Stimulated activated CD4-positive, alpha-beta T cell treated with anti-CD3 and anti-CD28 coated beads, Interleukin-15, amount 100 ng/mL, for 48 hours (primary cell): ENCODE measurements at places on chromosomes 16 and 17.
A peak's percentile ranks its signal among the peaks of the same experiment; 100 is the strongest.

DNA sequence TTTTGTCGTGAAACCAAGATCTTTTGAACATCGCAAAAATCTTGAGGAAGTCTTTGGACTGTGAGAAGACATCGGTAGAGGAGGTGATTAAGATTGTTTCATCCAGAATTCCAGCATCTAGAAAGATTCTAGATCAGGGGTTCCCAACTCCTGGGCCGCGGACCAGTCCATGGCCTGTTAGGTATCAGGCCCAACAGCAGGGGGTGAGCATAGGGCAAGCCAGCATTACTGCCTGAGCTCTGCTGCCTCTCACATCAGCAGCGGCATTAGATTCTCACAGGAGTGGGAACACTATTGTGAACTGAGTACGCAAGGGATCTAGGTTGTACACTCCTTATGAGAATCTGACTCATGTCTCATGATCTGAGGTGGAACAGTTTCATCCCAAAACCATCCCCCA is 600.6 kb upstream of the CDH11 start:
- no peak for DNase-seq

DNA sequence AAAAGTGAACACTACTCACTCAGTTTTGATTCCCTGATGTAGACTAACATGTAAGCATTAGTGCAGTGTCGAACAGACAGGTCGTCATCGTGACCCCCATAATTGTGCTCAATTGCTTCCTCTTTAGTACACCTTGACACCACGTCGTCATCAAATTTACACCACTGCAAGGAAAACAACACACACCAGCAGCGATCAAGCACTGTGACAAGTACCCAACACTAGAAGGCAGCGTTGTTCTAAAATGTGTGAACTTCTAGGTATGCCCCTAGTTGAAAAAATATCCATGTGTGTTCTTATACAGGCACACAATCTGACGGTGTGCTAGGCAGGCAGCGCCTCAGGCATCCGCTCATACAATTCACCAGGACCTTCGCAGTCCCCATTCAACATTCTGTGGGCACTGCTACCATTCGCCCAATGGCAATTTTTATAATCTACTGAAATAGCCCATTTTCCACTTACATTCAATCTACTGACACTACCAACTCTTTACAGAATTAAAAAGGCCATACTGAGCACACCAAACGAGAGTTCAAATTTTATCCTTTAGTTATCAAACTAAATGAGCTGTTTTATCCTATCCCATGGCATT is 23.1 kb downstream of the LITAFD start:
- no peak for DNase-seq

DNA sequence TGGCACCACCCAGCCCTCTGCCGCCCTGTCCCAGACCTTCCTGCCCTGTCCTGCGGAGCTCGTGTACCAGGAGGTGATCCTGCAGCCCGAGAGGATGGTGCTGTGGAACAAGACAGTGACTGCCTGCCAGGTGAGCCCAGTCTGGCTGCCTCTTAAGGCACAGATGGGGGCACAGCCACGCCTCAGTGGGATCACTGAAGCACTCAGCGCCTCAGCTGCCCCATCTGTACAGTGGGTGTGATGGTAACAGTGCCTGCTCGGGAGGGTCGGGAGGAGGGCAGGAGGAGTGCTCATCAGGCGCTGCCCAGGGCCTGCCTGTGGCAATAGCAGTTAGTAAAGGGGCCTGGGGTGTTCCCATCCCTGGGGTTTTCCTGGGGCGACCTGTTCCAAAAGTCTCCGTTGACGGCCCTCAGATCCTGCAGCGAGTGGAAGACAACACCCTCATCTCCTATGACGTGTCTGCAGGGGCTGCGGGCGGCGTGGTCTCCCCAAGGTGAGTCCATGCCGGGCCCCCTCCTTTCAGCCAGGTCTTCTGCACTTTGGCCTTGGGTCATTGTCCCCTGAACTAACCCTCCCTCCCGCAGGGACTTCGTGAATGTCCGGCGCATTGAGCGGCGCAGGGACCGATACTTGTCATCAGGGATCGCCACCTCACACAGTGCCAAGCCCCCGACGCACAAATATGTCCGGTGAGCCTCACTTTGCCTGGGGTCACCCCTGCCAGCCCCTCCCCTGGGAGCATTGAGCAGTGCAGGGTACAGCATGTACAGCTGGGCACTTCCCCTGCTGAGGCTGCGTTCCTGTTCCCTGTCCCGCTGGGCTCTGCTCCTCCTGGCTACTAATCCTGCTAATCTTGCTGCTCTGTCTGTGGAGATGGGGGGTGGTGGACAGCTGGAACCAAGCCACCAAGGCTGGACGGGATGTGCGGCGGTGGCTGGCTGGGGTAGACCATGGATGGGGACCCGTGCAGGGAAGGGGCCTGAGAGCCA is 4.5 kb upstream of the TCAP start:
- DNase-seq = no peak

- no peak for DNase-seq
Measured at GRCh38 chr16:77199211-77199610, at the start of gene SYCE1L. TSS of gene SYCE1L (plus strand) at chr16:77199408. CDS start at chr16:77199452, 44 bp downstream.

DNA sequence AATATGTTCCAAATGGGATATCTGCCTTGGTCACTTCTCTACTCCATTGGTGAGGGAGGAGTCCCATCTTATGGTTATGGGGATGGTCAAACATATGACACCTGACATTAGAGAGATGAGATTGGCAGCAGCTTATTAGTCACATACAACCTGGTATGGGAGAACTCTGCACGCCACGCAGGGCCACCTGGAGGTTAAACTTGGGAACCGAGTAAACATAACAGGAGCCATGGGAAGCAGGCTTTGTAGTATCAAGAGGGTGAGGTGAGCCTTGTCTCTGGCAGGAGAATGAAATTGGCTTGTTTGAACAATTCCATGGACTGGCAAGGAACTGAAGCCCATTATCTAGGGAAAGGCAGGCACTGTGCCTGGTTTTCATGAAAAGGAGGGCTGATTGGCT is 238.7 kb upstream of the ELAC2 start:
- DNase-seq = no peak

DNA sequence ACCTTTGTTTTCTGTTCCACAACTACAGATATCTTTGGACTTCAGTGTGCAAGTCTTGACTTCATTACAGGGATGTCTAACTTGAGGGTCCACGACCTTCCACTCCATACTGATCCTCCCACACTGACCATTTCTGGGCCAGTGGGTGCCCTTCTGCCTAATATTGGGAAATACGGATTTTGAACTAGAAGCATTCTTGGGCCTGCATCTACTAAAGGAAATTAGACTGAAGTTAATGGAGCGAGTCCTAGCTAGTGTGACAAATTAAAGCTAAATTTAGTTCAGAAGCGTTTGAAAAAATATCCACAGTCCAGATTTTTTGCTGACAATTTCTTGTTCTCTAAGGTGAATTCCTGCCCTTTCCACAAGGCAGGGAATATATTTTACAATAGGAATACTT is 9.9 kb upstream of the TMIGD1 start:
- DNase-seq = no peak

GRCh38 chr16:3478242-3478925 is 16.9 kb downstream of the C16orf90 start:
- DNase-seq = no peak

DNA sequence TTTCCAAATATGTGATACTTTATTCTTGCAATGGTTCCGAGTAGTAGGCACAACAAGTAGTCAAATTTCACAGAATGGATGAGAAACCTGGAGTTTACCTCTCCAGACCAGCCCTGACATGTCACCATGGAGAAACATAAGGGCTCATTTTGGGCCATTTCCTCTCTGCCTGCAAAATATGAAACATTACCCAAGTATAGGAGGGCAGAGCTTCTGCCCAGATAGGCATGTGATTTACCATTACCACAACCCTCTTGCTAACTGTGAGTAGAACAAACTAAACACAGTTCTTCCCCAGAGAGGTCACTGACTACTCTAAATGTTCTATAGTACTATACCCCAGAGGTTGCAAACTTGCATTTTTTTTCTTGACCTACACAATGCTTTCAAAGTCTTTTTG is 15.7 kb upstream of the KPNB1 start:
- DNase-seq = no peak

DNA sequence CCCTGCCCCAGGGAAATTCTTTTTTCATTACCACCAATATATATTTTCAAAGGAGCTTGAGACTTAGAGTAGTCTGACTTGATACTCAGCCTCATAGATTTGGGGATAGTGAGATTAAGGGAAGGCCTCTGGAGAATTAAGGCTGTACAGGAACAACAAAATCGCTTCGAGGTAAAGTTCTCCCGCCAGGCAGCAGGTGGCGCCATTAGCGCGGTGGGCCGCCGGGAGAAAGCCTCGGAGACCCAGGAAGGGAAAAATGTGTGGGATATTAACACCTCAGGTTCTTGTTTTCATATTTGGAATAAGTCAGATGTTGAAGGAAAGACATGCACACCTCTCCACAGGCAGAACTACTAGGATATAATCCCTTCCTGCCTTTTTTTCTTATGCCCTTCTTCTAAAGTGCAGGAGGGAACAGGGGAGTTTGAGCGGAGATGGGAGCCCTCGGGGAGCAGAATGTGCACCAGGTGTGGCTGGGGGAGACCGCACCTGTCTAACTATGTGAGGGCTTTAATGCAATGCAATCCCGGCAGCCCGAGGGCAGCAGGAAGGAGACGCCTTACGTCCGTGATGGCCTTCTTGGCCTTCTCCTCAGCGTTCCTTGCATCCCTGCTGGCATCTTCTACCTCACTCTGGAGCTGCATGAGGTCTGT is 25.9 kb downstream of the MYH3 start:
- DNase-seq = no peak

DNA sequence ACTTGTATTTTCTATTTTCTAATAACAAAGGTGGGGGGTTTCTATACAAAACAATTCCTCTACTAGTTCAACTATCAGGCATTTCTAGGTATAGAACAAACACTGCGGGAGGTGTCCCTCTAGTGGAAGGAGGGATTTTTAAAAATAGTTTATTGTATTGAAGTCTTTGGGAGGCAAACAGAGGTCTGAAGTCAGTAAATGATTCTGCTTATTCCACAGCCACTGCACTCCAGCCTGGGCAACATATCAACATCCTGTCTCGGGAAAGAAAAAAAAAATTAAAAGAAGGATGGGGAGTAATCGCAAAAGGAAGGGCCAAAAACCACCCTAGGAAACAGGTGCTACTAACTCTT is 648 bp upstream of the ERCC4 start:
- no peak for DNase-seq

DNA sequence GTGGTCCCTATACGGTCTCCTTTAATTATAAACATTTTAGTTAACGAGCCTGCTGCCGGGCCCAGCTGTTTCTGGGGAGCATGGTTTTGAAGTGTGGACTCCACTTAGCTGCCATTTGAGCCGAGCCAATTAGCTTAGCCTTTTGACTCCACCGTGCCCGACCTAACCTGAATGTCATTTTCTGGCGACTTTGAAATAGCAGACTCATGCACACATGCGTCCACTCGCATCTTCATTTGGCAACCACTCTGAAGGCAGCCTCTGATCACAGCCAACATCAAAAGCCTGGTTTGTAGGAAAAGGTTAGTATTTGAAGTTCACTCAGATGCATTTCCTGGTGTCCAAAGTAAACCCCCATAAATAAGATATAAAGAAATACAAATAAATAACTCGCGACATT is 16.8 kb downstream of the AXIN2 start:
- no peak for DNase-seq

- no peak for DNase-seq
Measured at GRCh38 chr17:27980043-27980442, 62.4 kb upstream of the NLK start.

GRCh38 chr16:50272111-50272571 is 5.8 kb downstream of the ADCY7 start:
- DNase-seq = no peak

DNA sequence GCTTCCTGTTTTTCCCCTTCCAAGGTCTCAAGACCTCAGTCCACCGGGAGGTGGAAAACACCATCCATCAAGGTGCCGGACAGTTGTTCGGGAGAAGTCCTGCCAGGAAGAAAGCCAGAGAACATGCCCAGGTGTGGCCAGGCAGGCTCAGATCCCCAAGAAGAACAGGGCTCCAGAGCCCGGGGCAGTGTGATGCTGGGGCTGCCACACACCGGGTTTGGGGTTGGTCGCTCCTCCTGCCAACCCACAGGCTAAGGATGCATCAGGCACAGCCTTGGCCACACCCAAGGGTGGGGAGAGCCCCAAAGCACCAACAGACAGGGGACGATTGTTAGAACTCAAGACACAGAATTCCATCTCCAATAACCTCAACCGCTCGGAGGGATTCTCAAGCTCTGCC is 19.7 kb downstream of the ZFHX3 start:
- no peak for DNase-seq

DNA sequence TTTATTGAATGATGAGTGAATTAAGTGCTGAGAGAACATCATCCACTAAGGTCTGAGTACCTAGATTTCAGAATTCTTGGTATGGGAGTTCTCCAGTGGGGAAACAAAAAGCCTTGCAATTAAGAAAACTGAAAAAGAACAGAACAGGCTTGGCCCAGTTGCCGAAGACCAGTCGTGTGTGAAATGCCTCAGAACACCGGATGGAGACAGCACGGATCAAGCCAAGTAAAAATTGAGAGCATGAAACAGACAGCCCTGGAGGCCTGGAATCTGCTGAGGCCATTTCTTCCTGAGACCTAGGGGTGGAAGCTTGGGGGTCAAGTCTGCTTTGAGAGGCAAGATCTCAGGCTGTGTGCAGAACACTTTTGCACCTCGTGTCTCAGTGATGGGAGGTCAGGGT is 43.3 kb downstream of the GRIN2A start:
- no peak for DNase-seq

- DNase-seq = no peak
Measured at GRCh38 chr17:28335959-28336871, 654 bp downstream of the TNFAIP1 start.

GRCh38 chr16:65032387-65032786 is 89.5 kb downstream of the CDH11 start:
- DNase-seq = no peak

DNA sequence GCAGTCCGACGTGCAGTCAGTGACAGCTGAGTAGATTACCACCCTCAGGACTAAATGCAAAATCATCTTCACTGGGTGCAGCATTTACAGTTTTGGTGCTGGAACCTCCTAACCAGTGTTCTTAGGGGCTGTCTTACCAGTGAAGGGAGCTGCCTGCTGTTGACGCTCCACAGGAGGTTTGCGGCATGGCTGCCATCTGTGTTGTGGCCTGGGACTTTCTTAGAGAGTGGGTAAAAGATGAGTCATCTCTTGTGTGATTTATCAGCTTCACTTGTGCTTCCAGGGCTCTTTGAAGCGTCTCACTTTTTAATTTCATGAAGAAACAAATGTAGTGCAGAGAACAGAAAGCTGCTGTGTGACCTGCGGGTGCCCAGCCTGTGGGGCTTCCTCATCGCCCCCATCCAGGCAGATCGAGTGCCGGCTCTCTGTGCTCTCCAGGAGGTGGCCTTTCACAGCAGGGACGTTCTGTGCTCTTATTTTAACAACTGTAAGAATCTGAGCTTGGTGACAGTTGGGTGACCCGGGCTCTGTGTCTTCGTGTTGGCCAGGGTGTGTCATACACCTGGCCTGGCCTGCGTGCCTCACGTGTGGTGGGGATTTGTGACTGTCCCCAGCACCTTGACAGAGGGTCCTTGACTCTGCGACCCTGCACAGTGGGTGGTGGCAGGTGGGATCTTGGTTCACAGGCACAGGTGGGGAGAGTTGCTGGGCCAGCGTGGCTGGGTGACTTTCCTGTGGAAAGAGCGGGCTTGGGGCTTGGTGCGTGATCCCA is 24.3 kb upstream of the ZNF750 start:
- peak; percentile 78 for DNase-seq

- no peak for DNase-seq
Measured at GRCh38 chr17:1644493-1645206, 882 bp downstream of the SCARF1 start.

- DNase-seq = no peak
Measured at GRCh38 chr16:86951831-86952598, 365.2 kb downstream of the C16orf95 start.
